Neural crest cell (in vitro differentiated cells): ENCODE measurements at places on chromosomes 3 and 15. TPM values are rescaled to one million over a fixed set of nuclear protein-coding genes. Genes with fewer than 3 reads are reported as not detected.

GPR149 gene
- not detected in 2 replicates for total RNA-seq

DZIP1L gene
- 26.6 and 28.1 TPM in 2 replicates for total RNA-seq

PEAK1 gene
- 26.0 and 26.9 TPM in 2 replicates for total RNA-seq

KLHL6 gene
- 0.11 and 0.12 TPM in 2 replicates for total RNA-seq

PLSCR2 gene
- total RNA-seq = not detected in 2 replicates

PAQR9 gene
- 1.8 and 1.9 TPM in 2 replicates for total RNA-seq

CNTN4 gene
- 2.9 and 4.3 TPM in 2 replicates for total RNA-seq

ZKSCAN7 gene
- 17.3 and 21.0 TPM in 2 replicates for total RNA-seq

SI gene
- total RNA-seq = not detected in 2 replicates

MAP6D1 gene
- total RNA-seq = 4.7 and 4.9 TPM in 2 replicates

CNTN3 gene
- total RNA-seq = 0.50 and 0.61 TPM in 2 replicates

GRCh38 chr3:195453236-195453635 lies 10.4 kb upstream of the ACAP2 start:
- DNase-seq = no peak

DNA sequence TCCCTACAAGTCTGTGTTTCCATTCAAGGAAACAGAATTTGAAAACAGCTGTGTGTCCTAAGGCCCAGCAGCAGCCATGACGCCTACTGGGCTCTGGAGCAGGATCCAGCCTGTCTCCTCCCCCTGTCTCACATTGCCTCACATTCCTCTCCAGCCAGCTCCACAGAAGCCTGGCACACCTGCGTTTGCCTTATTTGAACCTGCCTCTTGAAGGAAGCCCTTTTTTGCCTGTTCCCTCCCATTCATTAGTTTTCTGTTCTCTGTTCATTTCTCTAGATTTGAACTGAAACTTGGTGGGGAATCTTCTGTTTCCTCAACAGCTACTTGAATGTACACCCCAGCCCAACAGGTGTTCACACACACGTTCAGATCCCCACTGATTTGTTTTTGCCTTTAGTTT lies 890.5 kb downstream of the TUSC7 start:
- DNase-seq = no peak

DNA sequence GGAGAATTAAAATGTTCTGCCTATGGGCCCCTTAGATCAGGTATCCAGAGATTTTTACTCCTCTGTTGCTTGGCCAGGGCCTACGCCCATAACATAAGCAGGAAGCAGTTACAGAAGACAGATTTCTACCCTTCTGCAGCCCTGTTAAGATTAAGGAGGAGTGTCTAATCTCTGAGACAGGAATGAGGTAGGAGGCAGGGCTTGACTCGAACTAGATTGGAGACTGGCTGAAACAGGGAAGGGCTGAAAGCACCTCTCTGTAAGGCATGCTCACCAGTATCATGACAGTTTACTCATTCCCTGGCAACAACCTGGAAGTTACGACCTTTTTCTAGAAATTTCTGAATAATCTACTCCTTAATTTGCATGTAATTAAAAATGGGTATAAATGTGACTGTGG lies 16.7 kb downstream of the PLA2G4D start:
- DNase-seq = no peak

- DNase-seq = no peak
These were observed 27.6 kb upstream of the CLDN11 start for GRCh38 chr3:170391108-170391507.

- DNase-seq = no peak
These were observed 16.1 kb downstream of the DNAJA4 start for GRCh38 chr15:78280319-78281072.

DNA sequence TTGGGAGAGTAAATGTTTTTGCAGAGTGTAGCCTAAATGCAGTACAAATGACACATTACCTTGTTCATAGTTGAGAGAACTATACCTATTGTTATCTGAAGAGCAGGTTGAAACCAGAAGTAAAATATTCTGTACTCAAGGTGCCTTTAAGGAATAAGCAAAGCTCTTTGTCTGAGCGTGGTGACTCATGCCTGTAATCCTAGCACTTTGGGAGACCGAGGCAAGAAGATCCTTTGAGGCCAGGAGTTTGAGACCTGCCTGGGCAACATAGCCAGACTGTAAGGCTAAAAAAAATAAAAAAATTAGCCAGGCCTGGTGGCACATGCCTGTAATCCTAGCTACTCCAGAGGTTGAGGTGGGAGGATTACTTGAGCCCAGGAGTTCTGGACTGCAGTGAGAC lies 2.2 kb upstream of the RNF13 start:
- DNase-seq = no peak

GRCh38 chr3:38317192-38317759 lies 29.3 kb upstream of the XYLB start:
- no peak for DNase-seq

- no peak for DNase-seq
These were observed 446.3 kb upstream of the NECTIN3 start for GRCh38 chr3:110625201-110625747.

GRCh38 chr3:134057006-134057653 lies 27.4 kb upstream of the SLCO2A1 start:
- no peak for DNase-seq

- no peak for DNase-seq
These were observed 222.1 kb upstream of the CFAP20DC start for GRCh38 chr3:59271971-59272370.

GRCh38 chr15:97706059-97706458 lies 254.4 kb upstream of the ARRDC4 start:
- no peak for DNase-seq

DNA sequence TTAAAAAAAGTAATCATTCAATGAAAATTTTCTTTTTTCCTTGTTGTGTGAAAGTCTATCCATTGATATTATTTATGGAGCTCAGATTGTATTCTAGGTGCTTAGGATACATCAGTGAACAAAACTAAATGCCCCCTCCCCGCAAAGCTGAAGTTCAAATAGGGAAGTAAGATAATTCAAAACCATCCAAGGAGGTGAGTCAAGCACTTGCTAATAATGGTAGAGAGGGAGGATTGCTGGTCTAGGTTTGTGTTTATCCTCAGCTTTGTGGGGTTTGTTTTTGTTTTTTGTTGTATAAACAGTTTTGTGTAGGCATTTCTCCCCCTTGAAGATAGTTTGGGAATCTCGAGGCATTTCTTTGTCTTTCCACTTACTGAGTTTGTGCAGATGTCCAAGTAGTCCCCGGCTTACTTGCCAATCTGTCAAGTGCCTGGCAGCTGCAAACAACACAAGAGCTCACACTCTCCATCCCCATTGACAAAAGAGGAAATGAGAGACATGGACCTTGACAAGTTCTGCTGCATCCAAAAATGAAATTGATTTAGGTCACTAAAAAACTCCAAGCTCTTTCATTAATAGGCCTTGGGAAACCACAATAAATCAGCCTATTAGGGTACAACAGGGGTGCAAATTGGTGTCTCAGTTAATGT lies 575.8 kb upstream of the TBL1XR1 start:
- no peak for DNase-seq

DNA sequence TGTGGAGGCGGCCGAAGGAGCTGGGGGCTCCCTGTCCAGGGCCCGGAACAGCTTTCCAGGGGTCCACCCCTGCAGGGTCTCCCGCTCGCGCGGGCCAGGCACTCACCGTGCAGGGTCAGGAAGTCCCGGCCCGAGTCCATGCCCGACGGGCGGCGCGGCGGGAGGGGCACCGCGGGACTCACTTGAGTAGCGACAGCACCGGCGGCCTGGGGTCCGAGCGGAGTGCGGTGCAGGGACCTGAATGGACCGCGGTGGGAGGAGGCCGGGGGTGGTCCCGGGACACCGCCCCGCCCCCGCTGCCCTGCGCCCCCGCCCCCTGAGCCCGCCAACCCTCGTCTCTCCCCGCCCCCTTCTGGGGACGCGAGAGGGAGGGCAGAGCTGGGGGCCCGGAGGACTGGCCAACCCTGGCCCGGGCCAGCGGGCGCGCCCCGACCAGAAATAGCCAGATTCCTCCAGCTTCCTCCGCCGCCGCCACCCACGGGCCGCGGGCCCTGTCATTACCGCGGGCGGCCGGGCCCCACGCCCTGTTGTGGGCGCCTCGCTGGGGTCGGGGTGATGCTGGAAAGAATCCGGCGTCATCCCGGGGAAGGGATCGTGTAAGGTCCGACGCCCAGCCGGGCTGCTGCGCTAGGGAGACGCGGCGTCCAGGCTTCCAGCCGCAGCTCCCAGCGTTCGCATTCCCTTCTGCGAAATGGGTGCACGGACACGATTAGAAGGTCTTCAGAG lies at the start of gene PLCD1:
Gene PLCD1 (minus strand): TSS at position 243 of the 726 bp plus-strand sequence. CDS start 103 bp downstream, at position 140.
- DNase-seq = peak; percentile 65

DNA sequence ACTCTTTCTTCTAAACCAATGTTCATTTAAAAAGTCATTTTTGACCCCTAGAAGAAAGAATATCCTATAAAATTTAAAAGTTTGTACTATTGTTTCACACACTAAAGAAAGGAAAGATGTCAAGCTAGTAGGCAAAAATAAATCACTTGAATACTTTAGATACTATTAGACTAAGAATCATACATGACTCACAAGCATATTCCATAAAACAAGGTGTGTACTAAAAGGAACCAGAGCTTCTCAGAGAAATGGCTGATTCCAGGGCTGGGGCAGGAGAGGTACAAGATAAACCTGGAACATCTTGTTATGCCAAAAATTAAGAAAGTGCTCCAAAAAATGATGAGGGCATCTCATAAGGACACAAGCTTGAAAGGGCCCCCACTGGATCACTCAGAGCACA lies 8.7 kb downstream of the DLG1 start:
- DNase-seq = no peak

DNA sequence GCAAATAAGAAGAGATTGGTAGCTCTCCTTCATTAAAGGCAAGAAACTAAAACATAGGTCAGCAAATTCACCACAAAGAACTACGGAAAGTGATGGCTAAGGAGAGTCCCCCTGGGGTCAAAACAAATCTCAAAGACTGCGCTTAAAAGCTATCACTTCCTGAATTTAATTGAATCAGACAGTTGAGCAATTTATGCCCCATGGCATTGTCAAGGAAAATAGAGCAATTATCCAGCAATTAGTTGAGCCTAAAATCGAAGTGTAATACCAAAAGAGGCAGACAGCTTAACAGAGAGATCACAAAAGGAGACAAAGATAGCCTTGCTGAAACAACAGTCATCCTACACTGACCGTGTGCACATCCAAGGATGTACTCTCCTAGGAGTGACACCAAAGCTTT lies 74.4 kb upstream of the SCN10A start:
- DNase-seq = no peak

GRCh38 chr3:191901741-191902140 lies 440.8 kb downstream of the PYDC2 start:
- DNase-seq = no peak

- no peak for DNase-seq
These were observed 16.4 kb upstream of the CFAP100 start for GRCh38 chr3:126378341-126378751.

- DNase-seq = no peak
These were observed 18.6 kb downstream of the GOLIM4 start for GRCh38 chr3:168077091-168077490.

GRCh38 chr15:52527911-52528563 lies 643 bp downstream of the MYO5A start:
- DNase-seq = no peak

DNA sequence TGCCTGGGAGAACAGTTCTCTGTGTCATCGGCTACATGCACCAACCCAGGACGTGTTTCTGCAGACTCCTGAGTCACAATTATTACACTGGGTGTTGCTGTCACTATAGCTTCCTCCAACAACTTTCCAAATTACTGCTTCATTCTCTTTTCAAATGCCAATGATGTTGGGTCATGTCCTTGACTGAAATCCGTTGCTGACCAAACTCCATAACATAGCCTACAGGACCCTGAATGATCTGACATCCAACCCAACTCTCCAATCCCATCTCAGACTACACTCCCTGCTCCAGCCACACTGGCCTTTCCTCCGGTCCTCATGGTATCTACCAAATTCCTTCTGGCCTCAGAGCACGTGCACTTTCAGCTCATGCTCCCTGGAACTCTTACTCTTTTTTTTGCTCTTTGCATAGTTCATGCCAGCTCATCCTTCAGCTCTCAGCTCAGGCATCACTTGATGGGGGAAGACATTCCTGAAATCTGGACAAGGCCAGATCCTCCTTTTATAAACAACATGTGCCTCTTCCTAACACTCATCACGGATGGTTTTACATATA lies 108.8 kb upstream of the PTPRG start:
- no peak for DNase-seq

GRCh38 chr3:23035927-23036640 lies 167.0 kb upstream of the UBE2E2 start:
- no peak for DNase-seq

DNA sequence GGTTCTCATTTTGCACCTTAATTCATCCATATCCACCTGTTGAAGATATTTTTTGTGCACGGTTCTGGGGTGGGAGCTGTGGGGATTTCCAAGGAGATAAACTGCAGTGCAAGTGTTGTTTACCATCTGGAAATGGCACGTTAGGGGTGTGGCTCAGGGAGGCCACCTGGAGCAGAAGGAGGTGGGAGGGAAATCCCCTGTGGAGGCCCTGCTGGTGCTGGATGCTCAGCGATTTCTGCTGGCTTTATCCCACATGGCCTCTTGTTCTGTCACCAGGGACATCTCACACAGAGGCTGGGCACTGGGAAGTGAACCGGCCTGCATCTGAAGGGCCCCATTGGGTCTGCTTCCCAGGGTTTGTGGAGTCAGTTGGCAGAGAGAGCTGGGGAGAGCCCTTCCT lies 24.3 kb downstream of the TRPM1 start:
- no peak for DNase-seq
